ENCODE measurements at places on chromosomes 4 and X.

GRCh38 chr4:151719956-151720334 lies 40.9 kb downstream of the GATB start:
- no peak for DNase-seq

DNA sequence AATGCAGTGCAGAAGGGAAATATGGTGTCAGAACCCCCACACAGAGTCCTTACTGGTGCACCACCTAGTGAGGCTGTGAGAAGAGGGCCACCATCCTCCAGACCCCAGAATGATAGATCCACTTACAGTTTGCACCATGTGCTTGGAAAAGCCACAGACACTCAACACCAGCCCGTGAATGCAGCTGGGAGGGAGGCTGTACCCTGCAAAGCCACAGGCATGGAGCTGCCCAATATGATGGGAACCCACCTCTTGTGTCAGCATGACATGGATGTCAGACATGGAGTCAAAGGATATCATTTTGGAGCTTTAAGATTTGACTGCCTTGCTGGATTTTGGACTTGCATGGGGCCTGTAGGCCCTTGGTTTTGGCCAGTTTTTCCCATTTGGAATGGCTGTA lies 34.2 kb upstream of the PGM2 start:
- DNase-seq: no peak

DNA sequence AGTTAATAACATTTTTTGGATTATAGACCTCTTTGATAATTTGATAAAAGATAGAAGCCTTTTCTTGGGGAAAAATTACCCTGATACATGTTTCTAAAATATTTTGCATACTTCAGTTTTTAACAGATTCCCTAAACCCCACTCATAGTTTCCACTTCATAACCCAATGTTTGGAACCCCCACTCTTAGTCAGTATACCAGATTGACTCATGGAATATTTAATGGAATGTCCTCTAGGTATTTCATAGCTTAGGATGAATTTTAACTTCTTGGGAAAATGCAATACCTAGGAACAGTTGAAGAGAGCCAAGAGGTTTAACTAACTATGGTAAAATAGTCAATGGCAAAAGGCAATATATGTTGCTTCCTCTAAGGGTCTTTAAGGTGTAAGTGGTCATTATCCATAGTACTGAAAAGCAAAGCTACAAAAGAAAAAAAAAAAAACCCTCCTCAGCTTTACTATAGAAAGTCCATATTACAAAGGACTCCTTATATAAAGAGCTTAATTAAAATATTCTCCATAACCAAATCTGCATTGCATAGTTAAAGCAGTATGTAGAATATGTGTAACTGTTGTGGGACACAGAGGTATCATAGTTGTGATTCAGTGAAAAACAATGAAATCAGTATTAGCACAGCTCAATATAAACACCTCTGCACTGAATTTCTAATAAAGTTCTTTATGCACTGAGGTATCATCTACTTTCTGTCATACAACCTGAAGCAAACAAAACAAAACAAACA lies 159.9 kb downstream of the PCDH7 start:
- no peak for DNase-seq

DNA sequence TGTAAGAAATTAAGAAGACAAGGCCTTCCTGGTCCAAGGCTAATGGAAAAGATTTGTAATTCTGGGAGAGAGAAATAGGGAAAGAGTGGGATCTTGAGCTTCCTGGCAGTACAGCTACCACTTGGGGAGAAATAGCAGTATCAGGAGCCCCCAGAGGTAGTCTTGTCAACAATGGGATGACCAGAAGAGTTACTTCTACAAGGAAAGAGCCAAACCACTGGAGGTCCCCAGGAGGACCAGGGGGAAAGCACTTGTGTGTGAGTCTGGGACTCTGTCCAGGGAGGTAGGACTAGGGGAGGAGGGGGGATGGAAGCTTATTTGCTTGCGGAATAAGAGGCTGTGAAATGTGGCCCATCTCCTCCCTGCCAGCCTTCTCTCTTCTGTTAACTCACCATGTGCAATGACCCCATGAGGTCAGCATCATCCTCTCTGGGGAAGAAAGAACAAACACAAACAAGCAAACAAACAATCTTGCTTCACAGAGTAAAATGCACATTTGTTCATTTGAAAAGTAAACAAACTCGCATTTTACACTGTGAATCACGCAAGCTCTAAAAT lies 160.1 kb downstream of the STK32B start:
- no peak for DNase-seq

DNA sequence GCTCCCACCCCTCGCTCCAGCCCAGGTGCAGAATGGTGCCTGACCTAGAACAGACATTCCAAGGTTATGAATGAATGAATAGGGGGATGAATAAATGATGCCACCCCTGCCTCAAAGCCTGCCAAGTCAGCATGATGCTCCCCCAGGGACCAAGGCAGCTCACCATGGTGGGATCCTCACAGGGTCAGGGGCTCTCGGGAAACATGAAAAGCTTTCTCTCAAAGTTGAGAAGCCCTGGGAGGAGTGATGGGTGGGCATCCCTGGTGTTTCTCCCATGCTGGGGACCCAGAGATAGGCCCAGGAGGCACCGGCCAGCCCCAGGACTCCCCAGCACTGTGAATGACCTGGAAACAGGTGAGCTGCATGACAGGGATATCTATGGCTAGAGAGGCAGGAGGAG lies 58.9 kb downstream of the HTRA3 start:
- no peak for DNase-seq

GRCh38 chr4:174066611-174067205 lies 216.8 kb downstream of the FBXO8 start:
- no peak for DNase-seq

DNA sequence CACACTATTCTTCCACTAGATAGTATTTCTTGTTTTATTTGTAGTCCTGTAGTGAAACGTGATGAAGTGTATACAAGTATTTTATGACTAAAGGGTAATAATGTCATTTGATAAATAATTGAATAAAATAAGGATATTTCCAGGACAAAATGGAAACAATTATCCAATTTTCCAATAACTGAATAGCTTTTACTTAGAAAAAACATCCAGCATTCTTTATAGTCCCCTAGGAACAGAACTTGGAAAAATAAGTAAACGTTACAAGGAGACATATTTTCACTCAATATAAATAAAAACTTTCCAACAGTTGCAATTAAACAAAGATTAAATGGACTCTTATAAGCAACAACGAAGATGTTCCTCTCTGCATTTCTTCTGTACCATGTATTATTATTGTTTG lies 566.0 kb downstream of the TMA16 start:
- DNase-seq: no peak

- DNase-seq: no peak
Measured at GRCh38 chrX:14344172-14344940, 185.0 kb upstream of the GLRA2 start.

- no peak for DNase-seq
Measured at GRCh38 chr4:74830928-74831327, 36.6 kb upstream of the BTC start.

DNA sequence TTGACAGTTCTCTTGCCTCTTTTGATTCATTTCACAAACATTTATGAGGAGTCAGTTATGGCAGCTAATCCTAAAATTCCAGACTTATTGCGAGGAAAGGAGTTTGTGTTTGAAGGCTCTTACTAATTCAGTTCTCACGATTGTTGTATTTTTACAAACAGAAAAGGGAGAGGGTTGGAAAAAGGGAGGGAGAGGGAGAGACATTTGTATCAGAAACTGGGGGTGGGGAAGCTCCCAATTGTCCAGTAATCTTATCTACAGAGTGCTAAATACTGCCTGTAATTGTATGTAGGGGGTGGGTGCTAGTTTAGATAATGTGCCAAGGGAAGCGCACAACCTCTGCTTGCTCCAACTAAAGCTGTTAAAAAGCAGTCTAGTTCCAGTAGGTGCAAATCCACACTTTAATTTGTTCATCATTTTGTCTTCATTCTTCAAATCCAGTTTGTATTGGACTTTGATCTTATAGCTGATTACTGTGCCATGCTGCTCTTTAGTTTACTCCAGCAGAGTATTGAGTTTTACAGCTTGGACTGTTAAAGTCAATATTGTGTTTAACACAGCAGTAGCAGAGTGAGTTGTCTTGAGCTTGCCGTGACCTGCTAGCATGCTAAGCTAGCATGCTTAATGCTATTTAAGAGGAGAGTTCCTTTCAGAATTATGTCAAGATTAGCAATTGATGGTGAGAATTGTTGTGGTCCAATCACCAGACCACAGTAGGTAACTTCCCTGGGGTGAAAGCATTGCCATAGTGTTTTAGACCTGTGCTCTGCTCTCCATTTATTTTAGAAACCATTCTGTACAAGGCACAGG lies 13.9 kb downstream of the FNIP2 start:
- no peak for DNase-seq

DNA sequence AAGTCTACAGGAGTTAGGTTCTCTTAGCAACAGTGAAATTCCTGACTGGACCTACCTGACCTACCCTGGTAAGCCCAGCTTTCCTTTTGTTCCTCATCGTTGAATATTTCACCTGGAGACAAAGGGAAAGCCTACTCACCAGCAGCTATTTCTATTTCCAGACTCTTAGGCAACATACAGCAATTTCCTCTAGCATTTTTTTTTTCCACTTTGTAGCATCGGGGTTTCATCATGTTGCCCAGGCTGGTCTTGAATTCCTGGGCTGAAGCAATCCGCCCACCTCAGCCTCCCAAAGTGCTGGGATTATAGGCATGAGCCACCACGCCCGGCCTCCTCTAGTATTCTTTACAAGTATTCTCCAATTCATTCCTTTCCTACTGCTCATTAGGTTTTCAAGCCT lies 6.8 kb upstream of the S100G start:
- no peak for DNase-seq

DNA sequence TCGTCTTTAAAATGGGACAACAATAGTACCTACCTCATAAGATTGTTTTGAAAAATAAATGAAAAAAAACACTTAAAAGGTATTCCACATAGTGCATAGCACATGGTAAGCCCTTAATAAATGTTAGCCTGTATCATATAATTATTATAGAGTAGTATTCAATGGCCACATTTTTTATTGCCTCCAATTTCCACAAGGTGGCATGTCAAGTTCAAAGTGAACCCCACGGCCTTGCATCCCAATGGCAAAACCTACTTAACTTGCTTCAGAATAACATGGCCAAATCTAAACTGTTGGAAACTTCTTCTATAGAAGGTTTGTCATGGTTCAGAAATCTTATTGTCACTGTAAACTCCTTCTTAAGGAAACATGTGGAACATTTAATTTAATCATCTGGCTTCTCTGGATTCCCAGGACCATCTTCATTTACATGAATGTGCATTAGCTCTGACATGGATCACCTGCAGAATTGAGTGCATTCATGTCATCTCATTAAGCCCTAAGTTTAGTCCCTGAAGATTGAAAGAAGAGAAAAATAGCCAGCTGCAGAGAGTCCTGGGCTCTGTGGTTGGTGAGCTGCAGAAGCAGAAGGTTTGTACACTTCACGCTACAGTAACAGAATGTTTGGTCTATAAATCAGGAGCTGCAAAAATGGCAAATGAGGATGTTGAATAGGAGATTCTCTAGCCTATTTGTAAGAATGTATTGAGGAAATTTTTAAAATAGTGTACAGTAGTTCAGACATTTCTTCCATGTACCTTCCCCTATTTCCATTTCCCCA lies 61.0 kb downstream of the ANXA3 start:
- DNase-seq: peak; percentile 66

DNA sequence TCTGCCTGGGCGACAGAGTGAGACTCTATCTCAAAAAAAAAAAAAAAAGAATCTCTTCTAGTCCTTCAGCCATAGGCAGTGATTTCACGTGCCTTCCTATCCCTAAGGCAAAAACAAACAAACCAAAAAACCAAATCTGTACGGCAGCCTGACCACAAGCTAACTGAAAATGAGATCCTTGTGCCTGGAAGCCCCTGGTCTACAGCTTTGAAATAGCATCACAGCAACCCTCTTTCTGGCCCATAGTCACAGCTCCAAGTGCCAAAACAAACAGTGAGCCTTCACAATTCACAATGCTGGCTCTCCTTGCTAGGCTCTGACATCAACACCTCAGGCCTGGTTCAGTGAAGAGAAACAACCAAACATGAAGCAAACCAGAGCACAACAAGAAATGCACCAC lies 46.1 kb downstream of the TMEM150C start:
- DNase-seq: no peak

GRCh38 chr4:77177199-77177598 lies 20.2 kb downstream of the CCNG2 start:
- no peak for DNase-seq

DNA sequence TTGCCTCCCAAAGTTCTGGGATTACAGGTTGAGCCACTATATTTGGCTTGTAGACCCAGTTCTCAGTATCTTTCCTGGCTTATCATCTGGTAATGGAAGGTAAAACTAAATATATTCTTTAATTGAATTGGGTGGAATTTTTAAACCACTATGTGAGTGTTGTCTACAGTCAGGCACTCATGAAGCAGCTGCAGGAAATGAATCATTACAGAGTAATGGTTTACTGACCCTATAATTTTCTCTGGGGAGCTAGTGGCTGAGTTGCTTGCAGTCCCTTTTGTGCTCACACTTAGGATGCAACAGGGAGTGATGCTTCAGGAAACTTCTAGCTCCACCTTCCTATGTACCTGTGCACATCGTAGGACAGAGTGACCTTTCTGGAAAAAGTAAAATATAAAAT lies 4.1 kb upstream of the UGT2B7 start:
- DNase-seq: no peak
